ENCODE measurements at places on chromosomes 1 and 21.
A peak's percentile ranks its signal among the peaks of the same experiment; 100 is the strongest.

DNA sequence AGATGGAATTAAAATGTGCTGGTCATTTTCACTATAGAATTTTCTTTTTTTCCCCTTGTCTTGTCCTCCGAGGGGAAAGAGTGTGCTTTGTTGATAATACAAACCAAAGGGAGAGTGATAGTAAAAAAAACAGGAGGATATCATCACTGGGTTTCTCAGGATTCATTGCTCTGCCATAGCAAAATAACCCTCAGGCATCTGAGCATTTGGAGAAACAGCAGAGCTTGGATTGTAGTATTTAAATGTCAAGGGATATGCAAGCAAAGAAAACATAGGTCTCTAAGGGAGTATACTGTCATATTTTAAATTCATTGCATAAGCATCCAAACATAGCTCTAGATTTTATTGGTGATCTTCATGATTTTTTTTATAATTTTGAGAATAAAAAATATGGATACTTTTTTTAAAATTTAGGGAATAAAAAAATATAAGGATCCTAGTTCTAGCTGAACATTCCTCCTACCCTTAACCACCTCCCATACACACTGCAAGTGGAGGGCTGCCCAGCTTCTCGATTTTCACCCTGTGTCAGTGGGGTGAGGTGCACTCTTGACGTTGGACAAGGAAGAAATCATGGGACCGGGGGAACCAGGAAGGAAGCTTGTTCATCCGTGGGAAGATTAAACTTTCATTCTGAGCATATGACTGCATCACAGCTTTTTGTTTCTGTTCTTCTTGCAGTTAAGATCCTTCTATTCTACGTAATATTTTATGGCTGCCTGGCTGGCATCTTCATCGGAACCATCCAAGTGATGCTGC is 4.4 kb downstream of the ATP1B1 start:
- DNase-seq, result no peak

- no peak for DNase-seq
These were observed 150.6 kb downstream of the ZNF648 start for GRCh38 chr1:181910905-181911304.

- DNase-seq, result no peak
These were observed 29.6 kb upstream of the CPLANE2 start for GRCh38 chr1:16266411-16267118.

- no peak for DNase-seq
These were observed 1.0 kb upstream of the TP73 start for GRCh38 chr1:3651026-3651929.

DNA sequence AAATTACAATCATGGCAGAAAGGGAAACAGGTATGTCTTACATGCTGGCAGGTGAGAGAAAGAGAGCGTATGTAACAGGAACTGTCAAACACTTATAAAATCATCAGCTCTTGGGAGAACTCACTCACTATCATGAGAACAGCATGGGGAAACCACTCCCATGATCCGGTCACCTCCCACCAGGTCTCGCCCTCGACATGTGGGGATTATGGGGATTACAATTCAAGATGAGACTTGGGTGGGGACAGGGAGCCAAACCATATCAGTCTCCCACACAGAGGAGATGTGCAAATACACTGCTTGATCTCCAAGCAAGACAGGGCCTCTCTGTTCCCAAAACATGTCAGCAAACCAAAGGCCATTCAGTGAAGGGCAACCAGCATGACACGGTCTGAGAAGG is 27.4 kb downstream of the LMX1A start:
- no peak for DNase-seq

DNA sequence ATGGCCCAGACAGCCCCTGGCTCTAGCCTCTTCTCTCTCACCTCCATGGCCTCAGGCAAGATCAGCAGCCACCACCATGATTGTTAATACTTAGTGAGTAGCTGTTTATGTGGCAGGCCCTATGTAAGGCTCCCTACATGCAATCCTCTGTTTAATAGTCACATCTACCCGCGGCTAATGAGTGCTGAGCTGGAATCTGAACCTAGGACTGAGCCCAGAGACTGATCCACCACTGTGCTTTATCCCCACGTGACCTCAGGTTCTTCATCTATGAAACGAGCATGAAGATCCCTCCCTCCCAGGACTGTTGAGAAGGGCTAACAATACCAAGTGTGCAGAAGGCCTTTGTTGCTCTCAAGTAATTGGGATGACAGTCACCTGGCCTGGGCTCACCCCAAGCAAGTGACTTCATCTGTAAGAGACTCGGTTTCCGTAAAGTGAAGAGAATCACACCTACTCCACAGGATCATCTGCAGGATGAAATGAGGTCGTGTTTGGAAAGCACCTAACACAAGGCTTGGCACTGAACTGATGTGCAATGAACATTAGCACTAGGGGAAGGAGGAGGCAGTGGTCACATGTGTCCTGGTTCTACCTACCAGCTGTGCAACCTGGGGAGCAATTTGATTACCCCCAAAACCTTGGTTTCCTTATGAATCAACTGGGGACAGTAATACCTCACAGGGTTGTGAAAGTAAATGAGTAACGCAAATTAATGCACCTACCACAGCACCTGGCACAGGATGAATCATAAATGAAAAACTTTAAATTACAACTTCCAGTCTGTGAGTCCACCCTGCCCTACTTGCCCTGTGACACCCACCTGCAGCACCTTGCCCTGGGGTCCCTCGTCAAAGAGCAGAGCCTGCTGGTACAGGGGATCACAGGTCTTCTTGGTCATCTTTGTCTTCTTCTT is 37.2 kb downstream of the RIMS3 start:
- DNase-seq, result no peak

- DNase-seq, result no peak
These were observed 26.2 kb upstream of the LBR start for GRCh38 chr1:225453797-225454648.

DNA sequence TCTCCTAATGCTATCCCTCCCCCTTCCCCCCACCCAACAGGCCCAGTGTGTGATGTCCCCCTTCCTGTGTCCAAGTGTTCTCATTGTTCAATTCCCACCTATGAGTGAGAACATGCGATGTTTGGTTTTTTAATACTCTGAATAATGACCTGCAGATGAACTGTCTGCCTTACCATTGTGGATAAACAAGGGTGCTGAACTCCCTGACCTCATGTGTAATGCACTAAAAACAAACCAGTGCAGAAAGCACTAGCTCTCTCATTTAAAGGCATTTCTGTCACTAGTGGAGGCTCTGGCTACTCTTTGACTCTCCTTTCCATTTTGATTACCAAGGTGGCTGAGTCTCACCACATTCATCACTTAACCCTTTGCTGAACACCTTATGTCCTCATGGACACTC is 23.1 kb upstream of the TRAF3IP3 start:
- DNase-seq, result no peak

DNA sequence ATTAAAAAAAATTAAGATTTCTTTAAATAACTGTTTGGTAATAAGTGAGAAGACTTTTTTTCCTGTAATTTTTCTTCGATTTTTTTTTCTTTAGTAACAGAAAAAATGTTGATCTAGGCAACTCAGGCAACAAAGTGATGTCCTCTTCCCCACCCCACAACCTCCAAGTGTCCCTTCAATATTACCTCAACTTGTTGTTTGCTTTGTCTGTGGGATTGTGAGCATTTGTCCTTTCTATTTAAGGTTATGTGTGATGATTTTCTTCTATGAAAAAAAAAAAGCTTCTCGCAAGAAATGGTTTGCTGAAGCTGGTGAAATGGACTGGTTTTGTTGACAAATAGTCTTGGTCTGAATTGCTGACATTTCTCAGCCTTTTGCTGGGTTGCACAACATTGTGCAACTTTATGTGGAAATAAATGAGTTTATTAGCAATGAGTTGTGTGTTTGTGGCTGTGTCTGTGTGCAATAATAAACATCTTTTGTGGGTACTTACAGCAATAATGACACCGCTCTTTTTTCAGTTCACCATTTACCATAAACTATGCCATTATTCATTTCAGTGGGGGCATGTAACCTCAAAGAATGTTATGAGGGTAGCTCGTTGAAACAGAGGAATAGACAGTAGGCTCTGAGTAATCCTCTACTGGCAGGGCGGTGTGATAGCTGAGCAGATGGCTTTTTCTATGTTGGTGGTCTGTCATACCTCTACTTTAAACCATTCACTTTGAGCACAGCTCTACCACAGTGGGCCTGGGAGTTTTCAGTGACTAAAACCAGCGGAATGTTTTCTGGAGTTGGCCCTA is 218.4 kb downstream of the HLX start:
- DNase-seq, result peak; percentile 58

DNA sequence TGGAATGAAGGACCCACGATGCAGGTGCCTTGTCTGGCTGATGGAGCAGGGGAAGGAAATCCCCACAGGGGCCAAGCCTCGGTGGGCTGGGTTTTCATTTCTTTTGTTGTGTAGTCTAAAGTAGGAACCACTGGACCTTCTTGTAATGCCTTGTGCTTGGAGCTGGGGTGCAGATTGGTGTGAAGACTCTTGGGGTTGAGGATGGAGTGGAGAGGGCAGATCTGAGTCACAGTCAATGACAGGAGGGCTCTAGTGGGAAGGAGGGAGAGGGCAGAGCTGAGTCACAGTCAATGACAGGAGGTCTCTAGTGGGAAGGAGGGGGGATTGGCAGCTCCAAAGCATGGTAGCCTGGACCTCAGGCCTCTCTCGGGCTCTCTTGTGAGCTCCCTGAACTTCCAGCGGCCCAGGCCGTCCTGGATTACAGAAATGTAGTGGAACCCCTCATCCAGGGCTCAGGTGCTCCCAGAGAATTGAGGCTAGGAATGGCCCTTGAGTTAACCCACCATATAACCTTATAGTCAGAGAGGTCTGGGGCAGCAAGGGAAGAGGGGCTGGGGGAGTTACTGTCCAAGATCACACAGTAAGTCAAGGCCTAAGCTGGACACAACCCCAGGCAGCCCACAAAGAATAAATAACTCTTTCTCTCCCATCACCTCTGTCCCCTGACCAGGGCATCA is 313.8 kb downstream of the MATN1 start:
- peak; percentile 6 for DNase-seq

DNA sequence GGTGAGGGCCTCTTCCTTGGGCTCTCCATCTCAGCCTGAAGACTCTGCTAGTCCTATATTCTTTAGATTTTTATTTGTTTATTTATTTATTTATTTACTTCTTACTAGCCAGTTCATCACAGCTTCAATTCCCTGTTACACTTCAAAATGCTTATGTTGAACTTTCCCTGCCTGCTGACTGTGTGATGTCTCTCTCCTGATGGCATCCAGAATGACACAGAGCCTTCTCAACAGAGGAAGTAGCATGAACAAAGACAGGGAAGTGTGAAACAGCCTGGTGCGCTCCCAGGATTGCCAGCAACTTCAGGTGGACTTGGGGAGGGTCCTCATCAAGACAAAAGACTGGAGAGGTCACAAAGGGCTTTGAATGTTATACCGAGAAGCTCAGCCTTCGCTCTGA is 4.3 kb upstream of the IPO13 start:
- DNase-seq, result no peak
